ENCODE measurements at places on chromosomes 7 and 10. TPM values are rescaled to one million over a fixed set of nuclear protein-coding genes. Genes with fewer than 3 reads are reported as not detected.

Gene CYP2C19
- 1.4 TPM for total RNA-seq

Gene AGAP3
- total RNA-seq, result 76.1 TPM

Gene PTPRN2
- 0.44 TPM for total RNA-seq

Gene UNC5B
- total RNA-seq, result 37.0 TPM

Gene FBXO24
- 0.32 TPM for total RNA-seq

Gene ZNF107
- 2.3 TPM for total RNA-seq

Gene NXPH1
- total RNA-seq, result not detected

Gene NPC1L1
- not detected for total RNA-seq

Gene PRXL2A
- total RNA-seq, result 209 TPM

Gene MYO3A
- total RNA-seq, result 0.20 TPM

Gene CRYGN
- total RNA-seq, result not detected

Gene ZNF425
- total RNA-seq, result 1.9 TPM

Gene SLC13A1
- total RNA-seq, result not detected

Gene ADCYAP1R1
- 0.12 TPM for total RNA-seq

Gene BPGM
- 8.9 TPM for total RNA-seq

Gene EIF4H
- total RNA-seq, result 235 TPM

Gene CDK14
- total RNA-seq, result 1.1 TPM

Gene LEP
- total RNA-seq, result 0.12 TPM

Gene PCBD1
- 45.8 TPM for total RNA-seq

Gene FHIP2A
- 7.9 TPM for total RNA-seq

Gene SEMA3C
- total RNA-seq, result 9.5 TPM

Gene MMP21
- 0.08 TPM for total RNA-seq

Gene DYDC2
- not detected for total RNA-seq

Gene ACSL5
- 3.3 TPM for total RNA-seq

Gene CFAP43
- not detected for total RNA-seq

Gene CTAGE8
- 1.8 TPM for total RNA-seq

Gene CPVL
- 5.0 TPM for total RNA-seq

Gene RRP12
- total RNA-seq, result 25.8 TPM

Gene OPN4
- total RNA-seq, result not detected

Gene LIPK
- 3.3 TPM for total RNA-seq
